Left lung (tissue), 14 donors: ENCODE measurements at places on chromosomes 5 and 9. TPM values are rescaled to one million over a fixed set of nuclear protein-coding genes. Genes with fewer than 3 reads are reported as not detected.

Gene RAI14
- total RNA-seq, result 109 TPM

Gene FABP6
- not detected for total RNA-seq

Gene DOCK8
- total RNA-seq, result 95.9 TPM

Gene WDR36
- total RNA-seq, result 23.1 TPM

Gene SYK
- total RNA-seq, result 91.8 TPM

Gene LHX3
- total RNA-seq, result not detected

Gene MYMK
- total RNA-seq, result not detected

Gene FOXD4
- total RNA-seq, result 0.64 TPM

DNA sequence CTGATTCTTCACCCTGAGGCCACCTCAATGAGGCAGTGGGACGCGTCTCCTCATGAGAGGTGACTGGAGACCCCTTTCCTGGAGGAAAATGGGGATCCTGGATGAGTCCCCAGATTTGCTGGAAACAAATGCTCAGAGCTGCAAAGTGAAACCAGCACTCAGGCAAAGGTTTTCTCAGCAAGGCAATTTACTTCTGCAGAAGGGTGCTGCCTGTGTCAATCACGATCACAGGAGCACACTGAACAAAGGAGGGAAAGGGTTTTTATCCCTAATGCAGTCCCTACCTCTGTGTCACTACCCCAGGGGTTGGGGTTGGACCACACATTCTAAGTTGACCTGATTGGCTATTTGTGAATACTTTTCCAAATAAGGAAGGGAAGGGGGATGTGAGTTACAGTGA lies 69.9 kb upstream of the CDK20 start:
- H3K4me3 ChIP-seq, result no peak overlapping the region
- no peak overlapping the region for H3K27ac ChIP-seq
- DNase-seq, result no peak
- H3K27me3 ChIP-seq, result no peaks in the 10 kb centered on the region
- no peaks in the 10 kb centered on the region for H3K4me1 ChIP-seq
- no peaks in the 10 kb centered on the region for H3K36me3 ChIP-seq

DNA sequence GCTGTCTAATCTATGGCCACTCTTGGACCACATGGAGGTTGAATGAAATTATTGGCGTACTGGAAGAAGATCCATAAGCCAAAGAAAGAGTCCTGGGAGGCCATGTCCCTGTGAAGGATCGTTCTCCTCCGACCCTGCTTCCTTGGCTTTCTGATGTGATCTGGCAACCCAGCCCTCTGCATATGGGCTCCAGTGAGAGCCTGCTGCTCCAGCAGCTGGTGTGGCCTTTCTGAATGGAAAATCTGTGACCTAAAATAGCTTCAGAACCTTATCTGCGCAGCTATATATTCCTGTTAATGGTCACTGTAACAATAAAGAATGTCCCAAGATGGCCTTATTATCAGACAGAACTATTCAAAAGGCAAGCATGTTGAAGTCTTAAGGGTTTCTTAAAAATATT lies 40.2 kb upstream of the PHF2 start:
- H3K4me1 ChIP-seq, result no peaks in the 10 kb centered on the region
- H3K27ac ChIP-seq, result no peak overlapping the region

- H3K27ac ChIP-seq, result no peak overlapping the region
- H3K27me3 ChIP-seq, result no peaks in the 10 kb centered on the region
- H3K4me3 ChIP-seq, result no peak overlapping the region
- DNase-seq, result no peak
These were observed 13.4 kb upstream of the TXNDC8 start for GRCh38 chr9:110351009-110351467.

DNA sequence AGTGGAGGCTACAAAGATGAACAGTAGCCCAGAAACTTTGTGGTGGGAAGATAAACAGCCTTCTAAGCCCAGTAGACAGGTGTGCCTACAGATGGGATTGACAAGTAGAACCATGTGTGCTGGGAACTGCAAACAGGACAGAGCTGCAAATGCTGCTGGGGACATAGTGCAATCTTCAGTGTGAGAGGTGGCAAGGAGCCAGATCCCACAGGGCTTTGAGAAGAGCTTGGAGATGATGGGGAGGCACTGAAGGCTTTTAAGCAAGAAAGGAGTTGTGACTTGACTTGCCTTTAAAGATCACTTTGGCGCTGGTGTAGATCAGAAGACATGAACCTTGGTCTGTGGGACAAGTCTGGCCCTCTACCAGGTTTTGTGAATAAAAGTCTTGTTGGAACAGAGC lies 675.2 kb downstream of the ACTL7B start:
- no peak overlapping the region for H3K27ac ChIP-seq
- H3K4me3 ChIP-seq, result no peak overlapping the region
- H3K27me3 ChIP-seq, result no peaks in the 10 kb centered on the region
- peak; percentile 53 for DNase-seq
- no peaks in the 10 kb centered on the region for H3K4me1 ChIP-seq

DNA sequence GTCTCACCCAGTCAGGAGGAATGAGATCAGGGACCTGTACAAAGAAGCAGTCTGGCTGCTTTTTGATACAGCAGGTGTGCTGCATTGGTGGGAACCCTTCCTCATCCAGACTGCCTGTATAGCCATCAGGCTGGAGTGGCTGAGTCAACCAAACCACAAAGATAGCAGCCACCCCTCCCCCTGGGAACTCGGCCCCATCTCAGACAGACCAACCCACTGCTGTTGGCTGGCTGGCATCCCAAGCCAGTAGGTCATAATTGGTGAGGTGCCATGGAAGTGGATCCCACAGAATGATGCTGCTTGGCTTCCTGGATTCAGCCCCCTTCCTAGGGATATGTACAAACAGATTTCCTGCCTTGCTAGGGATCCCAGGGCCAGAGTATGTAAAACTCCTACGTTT lies 60.9 kb downstream of the YTHDC2 start:
- no peaks in the 10 kb centered on the region for H3K27me3 ChIP-seq
- DNase-seq, result no peak
- no peak overlapping the region for H3K4me3 ChIP-seq

- peaks cover 99% of the 10 kb centered on the region for H3K36me3 ChIP-seq
- no peak for DNase-seq
- H3K4me1 ChIP-seq, result peaks cover 32% of the 10 kb centered on the region
- no peak overlapping the region for H3K27ac ChIP-seq
These were observed 9.5 kb upstream of the TOR2A start for GRCh38 chr9:127744398-127745110.

DNA sequence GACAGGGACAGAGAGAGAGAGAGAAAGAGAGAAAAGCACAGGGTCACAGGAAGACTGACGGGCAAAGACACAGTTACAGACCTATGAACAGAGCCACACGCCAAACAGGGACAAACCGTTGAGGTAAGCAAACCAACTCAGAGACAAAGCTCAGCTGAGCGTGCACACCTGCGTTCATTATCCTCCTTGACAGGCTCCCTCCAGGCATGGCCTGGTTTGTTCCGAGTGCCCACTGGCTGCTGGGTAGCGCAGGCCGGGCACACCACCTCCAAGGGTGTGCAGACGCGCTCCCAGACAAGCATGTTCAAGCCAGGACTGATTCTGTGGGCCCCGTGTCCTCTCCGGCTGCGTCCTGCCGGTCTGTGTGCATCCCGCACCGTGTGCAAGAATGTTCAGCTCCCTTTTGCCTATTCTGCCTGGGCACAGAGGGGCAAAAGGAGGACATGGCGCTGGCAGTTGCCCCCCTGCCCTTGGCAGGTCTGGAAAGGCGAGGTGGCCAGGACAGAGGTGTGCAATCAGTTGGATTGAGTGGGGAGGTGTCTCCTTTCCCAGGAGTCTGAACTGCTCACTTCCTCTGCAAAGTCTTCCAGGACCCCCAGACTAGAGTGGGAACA lies 467 bp upstream of the SMIM32 start:
- H3K36me3 ChIP-seq, result no peaks in the 10 kb centered on the region
- peaks cover 30% of the 10 kb centered on the region for H3K27me3 ChIP-seq
- peaks cover 9% of the 10 kb centered on the region for H3K4me1 ChIP-seq
- H3K4me3 ChIP-seq, result no peak overlapping the region

DNA sequence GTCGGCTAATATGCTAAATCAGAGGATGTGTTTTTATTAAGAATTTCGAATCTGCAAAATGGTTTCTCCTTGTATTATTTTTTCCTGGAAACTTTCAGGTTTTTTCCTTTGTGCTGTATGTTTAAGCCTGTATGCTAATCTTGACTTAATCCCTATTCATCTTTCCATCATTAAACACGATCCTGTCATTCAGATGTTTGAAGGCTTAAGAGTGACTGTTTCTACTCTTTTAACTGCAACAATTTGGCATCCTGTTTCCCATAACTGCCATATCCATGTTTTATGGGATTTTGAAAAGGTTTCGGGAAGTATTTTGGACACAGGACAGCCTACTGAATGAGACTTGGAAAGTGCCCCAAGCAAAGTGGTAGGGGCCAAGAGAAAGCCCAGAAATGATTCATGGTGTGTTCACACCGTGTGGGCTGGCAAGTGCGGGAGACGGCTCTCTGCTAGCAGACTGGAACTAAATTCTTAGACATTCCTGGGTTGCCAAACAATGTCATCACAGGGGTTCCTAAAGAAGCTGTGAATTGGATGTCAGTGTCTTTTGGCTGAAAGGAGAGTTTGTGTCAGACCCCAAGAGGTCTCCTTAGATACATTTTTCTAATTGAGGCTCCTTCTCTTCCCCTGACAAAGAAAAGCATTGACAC lies 125.4 kb upstream of the ADAMTS16 start:
- no peaks in the 10 kb centered on the region for H3K27me3 ChIP-seq
- no peak overlapping the region for H3K4me3 ChIP-seq
- no peak overlapping the region for H3K27ac ChIP-seq

GRCh38 chr9:121105531-121105930 lies 30.8 kb downstream of the CNTRL start:
- DNase-seq, result no peak
- H3K27ac ChIP-seq, result no peak overlapping the region
- no peaks in the 10 kb centered on the region for H3K36me3 ChIP-seq
- no peak overlapping the region for H3K4me3 ChIP-seq
- no peaks in the 10 kb centered on the region for H3K4me1 ChIP-seq

DNA sequence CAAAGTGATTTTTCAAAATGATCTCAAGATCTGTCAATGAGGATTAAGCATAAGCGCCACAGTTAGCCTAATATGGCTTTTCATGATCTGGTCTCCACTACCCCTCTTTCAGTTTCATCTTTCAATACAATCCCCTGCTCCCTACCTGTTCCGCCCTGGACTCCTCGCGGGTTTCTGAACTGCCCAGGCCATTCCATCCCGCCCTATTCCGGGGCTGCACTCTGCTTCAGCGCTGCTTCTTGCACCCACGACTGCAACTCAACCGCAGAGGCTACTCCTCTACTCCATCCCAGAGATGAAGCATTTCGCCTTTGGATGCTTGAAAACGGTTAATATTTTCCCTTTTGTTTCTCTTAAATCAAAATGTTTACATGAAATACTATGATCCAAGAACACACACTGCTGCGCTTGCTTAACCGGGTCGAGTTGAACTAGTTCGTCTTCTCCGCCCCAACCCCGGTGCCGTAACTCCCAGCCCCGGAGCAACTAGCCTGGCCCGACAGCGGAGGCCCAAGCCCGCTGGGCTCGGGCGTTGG lies 716 bp upstream of the OTULIN start:
- H3K27me3 ChIP-seq, result no peaks in the 10 kb centered on the region
- peaks cover 45% of the 10 kb centered on the region for H3K4me1 ChIP-seq
- peak overlapping the region; percentile 65 for H3K4me3 ChIP-seq
- DNase-seq, result no peak
- H3K36me3 ChIP-seq, result no peaks in the 10 kb centered on the region
- peak overlapping the region; percentile 98 for H3K27ac ChIP-seq

GRCh38 chr5:56815658-56816545 lies 553 bp downstream of the MAP3K1 start:
- peak overlapping the region; percentile 97 for H3K27ac ChIP-seq
- peak overlapping the region; percentile 72 for H3K4me3 ChIP-seq
- peaks cover 12% of the 10 kb centered on the region for H3K4me1 ChIP-seq

DNA sequence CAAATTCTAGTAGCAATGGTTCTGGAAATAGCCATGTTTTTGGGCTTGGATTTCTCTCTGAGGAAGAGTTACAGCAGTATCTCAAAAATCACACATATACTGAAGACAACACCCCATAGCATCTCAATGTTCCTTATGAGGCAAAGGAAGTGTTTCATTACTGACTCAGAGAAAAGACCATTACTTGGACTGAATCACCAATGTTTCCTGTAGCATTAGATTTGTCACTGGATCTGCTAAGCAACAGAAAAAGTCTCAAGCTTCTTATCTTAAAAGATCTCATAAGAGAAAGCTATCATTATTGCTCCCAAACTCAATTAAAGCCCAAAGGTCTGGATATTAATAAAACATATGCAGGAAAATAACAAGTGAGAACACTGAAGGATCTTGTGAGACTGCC lies 272.4 kb downstream of the ADAMTS6 start:
- H3K27me3 ChIP-seq, result no peaks in the 10 kb centered on the region
- DNase-seq, result no peak
- no peaks in the 10 kb centered on the region for H3K4me1 ChIP-seq

- H3K4me1 ChIP-seq, result no peaks in the 10 kb centered on the region
- H3K4me3 ChIP-seq, result no peak overlapping the region
- no peaks in the 10 kb centered on the region for H3K36me3 ChIP-seq
- no peak overlapping the region for H3K27ac ChIP-seq
- no peaks in the 10 kb centered on the region for H3K27me3 ChIP-seq
These were observed 138.2 kb upstream of the FST start for GRCh38 chr5:53342236-53342635.

- H3K4me3 ChIP-seq, result no peak overlapping the region
- no peaks in the 10 kb centered on the region for H3K36me3 ChIP-seq
- DNase-seq, result no peak
These were observed 6.5 kb downstream of the TLE1 start for GRCh38 chr9:81682797-81683196.

- peaks cover 6% of the 10 kb centered on the region for H3K27me3 ChIP-seq
- H3K36me3 ChIP-seq, result no peaks in the 10 kb centered on the region
- no peaks in the 10 kb centered on the region for H3K4me1 ChIP-seq
- no peak overlapping the region for H3K4me3 ChIP-seq
- DNase-seq, result no peak
- no peak overlapping the region for H3K27ac ChIP-seq
These were observed 402.0 kb downstream of the IRX1 start for GRCh38 chr5:3997670-3998069.

GRCh38 chr5:171810227-171810626 lies 24.6 kb downstream of the SMIM23 start:
- no peak overlapping the region for H3K27ac ChIP-seq
- peaks cover 3% of the 10 kb centered on the region for H3K4me1 ChIP-seq
- no peak for DNase-seq
- H3K4me3 ChIP-seq, result no peak overlapping the region
- peaks cover 33% of the 10 kb centered on the region for H3K27me3 ChIP-seq
- H3K36me3 ChIP-seq, result no peaks in the 10 kb centered on the region

DNA sequence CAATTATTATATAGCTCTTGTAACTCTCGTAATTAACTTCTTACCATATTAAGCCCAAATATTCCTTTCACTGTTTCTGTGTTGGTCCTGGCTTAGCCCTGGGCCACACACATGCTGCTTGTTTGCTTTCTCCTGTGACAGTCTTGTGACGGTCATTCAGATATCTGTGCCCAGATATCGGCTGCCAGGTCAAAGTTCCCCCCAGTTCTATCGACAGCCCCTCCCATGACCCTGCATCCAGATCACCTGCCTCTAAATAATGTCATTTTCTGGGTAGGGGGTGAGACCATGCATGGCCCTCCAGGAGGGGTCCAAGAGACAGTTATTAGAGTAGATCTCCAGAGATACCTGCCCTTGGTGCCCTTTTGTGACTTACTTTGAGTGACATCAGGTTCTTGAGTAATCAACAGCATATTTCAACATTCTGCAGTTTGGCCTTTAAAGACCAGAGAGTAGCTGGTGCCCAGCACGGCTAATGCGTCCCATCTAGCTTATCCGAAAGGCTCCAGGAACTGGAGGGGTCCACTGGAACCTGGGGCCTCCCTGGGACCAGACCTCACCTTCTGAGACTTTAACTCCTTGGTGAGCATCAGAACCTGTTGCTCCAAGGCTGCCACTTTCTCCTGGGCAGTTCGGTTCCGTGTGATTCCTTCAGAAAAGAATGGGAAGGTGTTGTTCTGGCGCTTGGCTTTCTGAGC lies 26.9 kb downstream of the TBC1D2 start:
- peaks cover 49% of the 10 kb centered on the region for H3K4me1 ChIP-seq
- no peaks in the 10 kb centered on the region for H3K36me3 ChIP-seq
- no peak overlapping the region for H3K27ac ChIP-seq
- H3K27me3 ChIP-seq, result no peaks in the 10 kb centered on the region
- no peak for DNase-seq
